Left kidney (tissue), 8 donors: ENCODE measurements at places on chromosomes 3 and 15.

DNA sequence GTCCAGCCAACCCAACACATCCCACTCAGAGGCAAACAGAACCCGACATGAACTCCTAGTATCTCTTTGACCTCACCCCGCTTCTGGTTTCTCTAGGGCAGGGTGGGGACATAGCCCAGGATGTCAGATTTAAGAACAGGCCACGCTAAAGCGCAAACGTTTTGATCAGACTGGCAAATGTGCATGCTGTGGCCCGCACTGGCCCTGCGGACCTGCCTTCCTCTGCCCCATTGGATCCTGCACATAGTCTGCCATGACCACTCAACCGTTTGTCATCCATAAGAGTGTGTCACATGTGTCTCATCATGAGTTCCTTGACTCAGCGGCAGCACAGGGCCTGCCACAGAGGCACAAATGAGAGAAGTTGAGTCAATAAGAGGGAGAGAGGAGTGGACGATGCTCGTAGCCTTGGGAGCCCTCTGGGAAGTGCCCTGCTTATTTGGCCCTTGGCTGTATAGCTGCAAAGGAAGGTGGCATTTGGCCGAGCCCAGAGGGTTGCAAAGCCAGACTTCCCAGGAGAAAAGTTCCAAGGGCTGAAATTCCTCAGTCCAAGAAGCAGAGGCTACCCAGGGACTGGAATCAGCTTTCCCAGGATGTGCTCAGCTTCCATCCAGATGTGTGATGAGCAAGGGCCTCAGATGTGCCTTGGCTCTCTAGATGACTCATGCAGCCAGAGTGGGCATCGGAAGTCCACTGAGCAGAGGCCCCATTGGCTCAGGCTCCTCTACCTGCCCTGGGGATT, 55.5 kb upstream of the SLCO2A1 start:
- no peak for DNase-seq

DNA sequence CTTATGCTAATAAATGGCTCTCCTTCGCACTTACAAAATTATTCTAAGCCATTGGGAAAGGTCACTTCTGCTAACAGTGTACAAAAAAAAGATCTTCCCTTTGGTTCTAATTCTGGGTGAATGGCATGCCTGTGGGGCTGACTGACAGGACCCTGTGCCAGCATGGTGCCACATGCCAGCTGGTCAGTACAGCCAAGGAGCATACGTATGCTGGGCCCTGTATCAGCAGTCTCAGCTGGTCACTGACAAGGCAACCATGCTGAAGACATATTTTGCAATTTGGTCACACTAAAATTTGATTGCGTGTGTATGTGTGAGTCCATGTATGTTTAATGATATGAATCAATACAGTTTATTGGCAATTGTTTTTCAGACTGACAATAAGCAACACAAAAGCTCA, 246.1 kb downstream of the TBL1XR1 start:
- DNase-seq = no peak

DNA sequence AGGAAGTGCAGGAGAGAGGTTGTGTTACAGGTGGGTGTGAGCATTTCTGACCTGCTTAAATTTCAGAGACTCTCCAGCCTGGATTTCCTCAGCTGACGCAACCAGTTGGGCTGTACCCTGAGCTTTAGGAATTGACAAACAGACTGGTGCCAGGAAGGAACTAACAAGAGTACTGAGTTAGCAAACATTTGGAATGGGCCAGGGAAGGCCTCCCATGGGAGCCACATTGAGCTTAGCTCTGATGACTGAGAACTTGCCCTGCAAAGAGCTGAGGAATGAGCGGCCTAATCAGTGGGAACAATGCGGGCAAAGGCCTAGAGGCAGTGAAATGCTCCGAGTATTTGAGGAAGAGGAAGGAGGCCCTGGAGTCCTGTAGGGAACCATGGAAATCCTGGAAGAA, 254.2 kb downstream of the FEZF2 start:
- DNase-seq = no peak

GRCh38 chr15:77603611-77604336, 28.9 kb downstream of the LINGO1 start:
- DNase-seq = no peak

DNA sequence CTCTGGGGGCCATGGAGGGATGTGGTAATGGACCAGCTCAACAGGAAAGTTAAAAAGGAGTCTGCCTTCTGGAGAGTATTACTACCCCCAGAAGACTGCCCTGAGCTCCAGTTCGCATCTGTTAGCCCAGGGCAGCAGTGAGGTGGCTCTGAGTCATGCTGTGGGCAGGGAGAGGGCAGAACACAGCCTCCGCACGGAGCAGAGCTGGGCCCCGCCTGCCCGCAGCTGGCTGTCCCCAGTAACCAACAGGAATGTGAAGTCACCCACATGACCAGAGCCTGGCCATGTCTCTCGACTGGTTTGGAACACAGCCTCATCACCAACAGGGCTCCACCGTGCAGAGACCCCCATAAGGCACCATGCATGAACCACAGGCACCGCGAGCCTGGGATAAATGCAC, 62.1 kb downstream of the CYFIP1 start:
- no peak for DNase-seq

- DNase-seq = no peak
These were observed 551 bp downstream of the PML start for GRCh38 chr15:73994912-73995622.

DNA sequence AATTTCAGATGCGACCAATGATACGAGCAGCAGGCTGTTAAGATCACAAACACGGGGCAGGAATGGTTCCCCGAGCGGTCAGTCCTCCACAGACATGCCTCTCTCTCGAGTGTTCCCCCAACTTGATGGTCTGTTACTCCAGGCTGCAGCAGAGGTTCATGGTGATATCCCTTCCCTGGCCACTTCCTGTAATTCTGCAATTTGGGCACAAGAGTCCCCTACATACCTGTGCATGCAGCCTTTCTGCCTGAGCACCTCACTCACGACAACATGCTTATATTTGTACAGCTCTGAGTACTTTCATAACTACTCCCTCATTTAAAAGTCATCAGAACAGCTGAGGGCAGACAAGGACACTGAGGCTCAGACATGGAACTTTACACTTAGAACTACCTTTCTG, 408.1 kb upstream of the NR2F2 start:
- DNase-seq = no peak

DNA sequence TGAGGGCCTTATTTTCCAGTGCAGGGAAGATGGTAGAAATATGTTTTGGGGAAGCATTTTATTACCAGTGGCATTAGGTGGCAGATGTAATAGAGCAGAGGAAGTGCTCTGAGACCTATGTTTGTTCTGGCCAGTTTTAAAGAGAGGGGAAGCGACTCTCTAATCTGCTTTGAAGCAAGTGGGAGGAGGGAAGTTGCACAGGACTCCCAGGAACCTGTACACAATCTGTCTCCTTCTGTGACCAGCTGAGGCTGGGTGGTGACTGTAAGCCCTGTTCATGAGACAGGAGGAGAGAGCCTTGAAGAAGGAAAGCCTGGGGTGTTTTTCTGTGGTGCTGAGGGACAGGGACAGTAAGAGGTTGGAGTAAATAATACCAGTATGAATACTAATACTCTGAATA, 60.5 kb downstream of the LPP start:
- no peak for DNase-seq

DNA sequence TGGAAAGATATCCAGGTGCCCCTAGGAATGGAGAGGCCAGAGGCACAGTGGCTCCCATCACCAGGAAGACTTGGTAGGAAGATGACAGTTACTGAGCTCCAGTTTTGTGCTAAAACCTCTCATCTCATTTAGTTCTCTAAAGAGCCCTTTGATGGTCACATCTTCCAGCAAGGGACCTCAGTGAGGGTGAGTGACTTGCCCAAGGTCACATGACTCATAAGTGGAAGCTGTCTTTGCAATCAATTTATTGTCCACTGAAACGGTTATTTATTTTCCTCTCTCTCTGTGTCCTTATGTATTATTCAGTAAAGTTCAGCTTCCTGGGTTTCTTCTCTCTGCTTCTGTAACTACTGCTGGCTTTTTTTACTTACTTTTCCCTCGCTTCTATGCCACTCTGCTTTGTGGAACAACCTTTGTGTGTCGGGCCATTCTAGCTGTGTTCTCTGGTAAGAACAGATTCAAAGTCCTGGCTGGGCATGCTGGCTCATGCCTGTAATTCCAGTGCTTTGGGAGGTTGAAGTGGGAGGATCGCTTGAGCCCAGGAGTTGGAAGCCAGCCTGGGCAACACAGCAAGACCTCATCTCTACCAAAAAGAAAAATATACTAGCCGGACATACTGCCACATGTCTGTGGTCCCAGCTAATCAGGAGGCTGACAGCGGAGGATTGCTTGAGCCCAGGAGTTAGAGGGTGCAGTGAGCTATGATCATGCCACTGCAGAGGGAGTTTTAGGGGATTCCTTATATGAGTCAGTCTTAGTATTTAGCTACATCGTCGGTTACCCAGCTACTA, 55.9 kb downstream of the PDIA5 start:
- no peak for DNase-seq

- no peak for DNase-seq
These were observed 105.3 kb upstream of the AGBL1 start for GRCh38 chr15:85974348-85974705.

DNA sequence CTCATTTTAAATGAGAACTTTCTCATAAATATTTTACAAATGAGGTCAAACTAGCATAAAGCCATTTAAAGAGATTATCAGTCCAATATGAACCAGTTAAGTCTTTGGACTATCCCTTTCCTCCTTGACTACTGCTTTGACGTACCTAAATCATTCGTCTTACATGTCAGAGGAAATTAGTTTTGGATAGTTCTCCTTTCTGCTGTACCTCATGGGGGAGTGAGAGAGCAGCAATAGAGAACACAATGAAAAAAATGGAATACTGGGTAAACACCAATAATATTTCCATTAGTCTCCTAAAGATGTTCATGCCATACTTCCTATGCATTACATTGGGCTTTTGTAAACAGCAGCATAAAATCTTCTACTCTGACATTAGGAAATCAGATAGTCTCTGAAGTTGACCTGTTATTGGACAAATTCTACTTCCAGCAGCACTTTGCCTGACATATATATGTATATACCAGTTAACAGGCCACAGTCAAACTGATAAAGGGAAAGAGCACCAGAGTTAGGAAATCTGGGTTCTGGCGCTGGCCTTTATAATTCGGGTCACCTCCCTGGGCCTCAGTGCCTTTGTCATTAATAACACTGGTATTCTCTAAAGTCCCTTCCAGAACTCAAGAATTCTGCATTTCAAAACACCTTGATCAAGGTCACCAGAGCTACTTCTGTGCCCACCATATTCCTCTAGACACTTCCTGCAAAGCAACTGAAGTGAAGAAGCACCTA, 26.8 kb downstream of the TIMMDC1 start:
- no peak for DNase-seq

- DNase-seq = peak; percentile 76
These were observed 495 bp downstream of the CDC25A start for GRCh38 chr3:48187579-48188265.

DNA sequence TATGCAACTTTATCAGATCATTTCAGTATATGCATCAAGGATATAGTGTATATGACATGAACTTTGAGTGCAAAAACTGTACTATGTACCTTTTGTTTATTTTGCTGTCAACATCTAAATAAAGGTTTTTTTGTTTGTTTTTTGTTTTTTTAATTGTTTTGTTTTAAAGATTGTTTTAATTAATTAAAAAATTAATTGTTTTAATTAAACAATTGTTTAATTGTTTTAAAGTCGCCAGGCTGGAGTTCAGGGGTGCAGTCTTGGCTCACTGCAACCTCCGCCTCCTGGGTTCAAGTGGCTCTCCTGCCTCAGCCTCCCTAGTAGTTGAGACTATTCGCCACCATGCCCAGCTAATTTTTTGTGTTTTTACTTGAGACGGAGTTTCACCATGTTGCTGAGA, 79.9 kb upstream of the LRRFIP2 start:
- DNase-seq = no peak

DNA sequence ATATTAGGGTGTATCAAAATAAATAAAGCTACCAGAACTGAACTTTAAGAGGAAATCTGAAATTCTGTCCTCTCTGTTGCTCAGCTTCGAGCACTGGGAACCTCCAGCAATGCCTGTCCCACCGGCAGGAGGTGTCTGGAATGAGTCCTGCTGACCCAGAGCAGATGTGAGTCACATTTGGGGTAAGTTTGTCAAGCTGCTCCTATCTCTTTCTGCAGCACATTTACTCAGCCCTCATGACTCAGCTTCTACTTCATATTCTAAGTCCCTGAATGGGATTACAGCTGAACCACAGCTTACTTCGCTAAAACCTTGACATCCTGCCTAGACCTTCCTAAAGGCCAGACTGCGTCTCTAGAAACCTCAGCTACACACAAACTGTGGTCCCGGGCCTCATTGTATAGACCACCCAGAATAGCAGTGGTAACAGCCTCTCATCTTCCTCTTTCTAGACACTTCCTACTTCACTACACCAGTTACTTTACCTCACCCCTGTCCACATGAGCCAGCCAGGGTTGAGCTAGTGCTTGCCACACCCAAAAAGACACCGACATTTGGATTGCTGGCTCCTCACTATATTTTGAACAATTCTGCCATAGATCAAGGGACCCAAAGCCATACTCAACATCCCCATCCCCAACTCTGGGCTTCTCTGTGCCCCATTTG, 109.6 kb upstream of the TMCO5A start:
- DNase-seq = no peak
